CD4-positive, alpha-beta T cell treated with Interleukin-21 for 1 hour (primary cell): ENCODE measurements at places on chromosomes 5 and 9.

DNA sequence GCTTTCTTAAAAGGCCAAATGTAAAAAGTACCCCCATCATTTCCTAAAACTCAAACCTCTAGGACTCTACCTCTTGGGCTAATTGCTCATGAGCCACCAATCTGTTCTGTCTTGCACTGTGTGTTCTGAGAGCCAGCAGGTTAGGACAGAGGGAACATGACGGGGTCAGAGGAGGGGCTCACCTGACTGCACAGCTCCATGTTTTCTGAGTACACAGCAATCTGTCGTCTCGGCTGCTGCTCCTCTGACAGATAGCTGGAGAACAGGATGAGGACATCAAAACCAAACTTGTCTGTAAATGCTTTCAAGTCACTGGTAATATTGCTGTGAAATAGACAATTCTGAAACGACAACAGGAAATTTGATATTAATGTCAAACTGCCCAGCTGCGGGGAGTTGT, 50.9 kb upstream of the PCA3 start:
- DNase-seq, result no peak

DNA sequence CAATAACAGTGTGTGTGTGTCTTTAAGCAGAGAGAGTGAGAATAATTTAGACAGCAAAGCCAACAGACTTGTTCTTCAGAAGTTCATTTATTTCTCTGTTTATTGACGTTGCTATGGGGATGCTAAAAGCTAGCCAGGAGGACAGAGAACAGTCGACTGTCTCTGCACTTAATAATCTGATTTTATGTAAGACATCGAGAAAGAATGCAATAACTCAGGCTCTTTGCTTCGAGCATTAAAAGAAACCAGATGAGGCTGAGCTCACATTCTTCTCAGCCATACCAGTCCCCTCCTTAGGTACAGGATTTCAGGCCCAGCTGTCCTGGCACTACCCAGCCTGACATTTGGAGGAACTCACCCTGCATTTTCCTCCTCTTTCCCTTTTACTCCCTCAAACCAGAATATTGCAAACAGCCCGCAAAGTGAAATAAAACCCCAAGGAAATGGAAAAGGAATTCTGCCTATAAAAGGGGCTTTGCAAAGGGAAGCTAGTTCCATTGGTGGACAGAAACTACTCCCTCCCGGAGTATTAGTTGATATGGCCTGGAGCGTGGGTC, 44.5 kb upstream of the DPYSL3 start:
- no peak for DNase-seq

- DNase-seq, result no peak
Measured at GRCh38 chr5:60640901-60641300, 59.1 kb downstream of the DEPDC1B start.

- DNase-seq, result no peak
Measured at GRCh38 chr9:116465576-116466270, 221.4 kb upstream of the TRIM32 start.

DNA sequence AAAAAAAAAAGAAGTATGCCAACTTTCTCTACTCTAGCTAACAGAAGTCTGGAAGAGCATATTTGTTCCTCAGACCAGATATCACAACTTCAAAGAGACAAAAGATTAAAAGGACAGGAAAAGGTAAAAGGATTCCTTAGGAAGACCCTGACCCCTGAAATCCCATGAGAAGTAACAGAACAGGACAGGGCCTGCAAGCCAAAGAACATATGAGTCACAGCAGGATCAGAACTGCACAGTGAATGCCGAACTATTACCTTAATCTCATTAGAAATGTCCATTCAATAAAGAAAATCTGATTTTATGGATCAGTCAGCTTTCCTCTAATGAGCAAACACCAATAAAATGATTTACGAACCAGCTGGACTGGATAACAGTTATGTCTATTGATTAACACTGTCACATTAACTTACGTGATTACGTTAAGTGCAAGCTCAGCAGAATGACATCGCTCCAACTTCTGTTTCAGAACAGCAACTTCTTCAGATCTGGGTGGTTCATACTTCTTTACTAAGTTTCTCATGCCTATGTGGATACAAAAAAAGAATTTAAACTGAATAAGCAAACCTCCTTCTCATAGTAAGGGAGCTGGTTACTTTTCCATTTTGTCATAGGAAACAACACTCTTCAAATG, 13.6 kb downstream of the CCNH start:
- DNase-seq, result no peak

DNA sequence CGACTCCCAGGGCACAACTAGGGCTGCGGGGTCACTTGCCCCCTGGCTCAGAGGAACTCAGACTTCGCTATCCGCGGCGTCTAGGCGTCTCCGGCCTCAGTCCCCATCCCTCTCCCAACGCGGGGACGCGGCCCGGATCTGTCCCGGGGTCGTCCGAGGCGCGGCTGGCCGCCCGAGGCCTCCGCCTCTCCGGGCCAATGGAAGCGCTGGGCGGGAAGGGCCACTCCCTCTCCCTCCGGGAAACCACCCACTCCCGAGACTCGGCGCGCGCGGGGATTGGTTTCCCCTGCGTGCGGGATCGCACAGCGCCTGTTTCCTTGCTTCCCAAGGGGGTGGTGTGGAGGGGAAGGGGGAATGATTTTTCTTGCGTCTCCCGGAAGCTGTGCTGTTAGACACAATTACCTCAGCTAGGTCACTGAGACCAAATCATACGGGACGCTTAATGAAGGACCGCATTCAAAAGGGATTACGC, 38.3 kb downstream of the NR2F1 start:
- no peak for DNase-seq

GRCh38 chr9:70817311-70817710, 304.1 kb downstream of the TRPM3 start:
- DNase-seq, result no peak

DNA sequence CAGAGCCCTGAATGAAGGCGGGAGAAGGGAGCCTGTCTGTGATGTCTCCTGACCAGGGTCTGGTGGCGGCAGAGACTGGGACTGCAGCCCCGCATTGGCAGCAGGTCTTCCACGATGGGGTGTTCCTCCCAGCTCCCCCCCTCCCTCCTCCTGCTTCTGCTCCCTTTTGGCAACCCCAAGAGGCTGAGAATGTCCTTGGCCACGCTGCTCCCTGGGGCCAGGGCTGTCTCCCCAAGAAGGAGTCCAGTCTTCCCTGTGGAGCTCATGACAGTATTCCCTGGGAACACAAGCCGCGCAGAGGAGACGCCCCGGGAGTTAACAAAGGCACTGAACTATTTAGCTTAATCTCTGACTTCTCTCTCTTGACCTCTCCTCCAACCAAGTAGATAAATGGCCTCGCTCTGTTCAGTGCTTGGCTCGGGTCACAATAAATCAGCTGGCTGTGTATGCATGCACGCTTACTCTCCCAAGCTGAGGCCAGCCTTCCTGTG, 84.0 kb upstream of the NEURL1B start:
- DNase-seq, result no peak

GRCh38 chr5:147413266-147413665, 96.6 kb downstream of the DPYSL3 start:
- DNase-seq, result no peak

- DNase-seq, result no peak
Measured at GRCh38 chr9:18720691-18721090, 246.7 kb downstream of the ADAMTSL1 start.

GRCh38 chr5:170573660-170574059, 69.8 kb downstream of the KCNIP1 start:
- no peak for DNase-seq

DNA sequence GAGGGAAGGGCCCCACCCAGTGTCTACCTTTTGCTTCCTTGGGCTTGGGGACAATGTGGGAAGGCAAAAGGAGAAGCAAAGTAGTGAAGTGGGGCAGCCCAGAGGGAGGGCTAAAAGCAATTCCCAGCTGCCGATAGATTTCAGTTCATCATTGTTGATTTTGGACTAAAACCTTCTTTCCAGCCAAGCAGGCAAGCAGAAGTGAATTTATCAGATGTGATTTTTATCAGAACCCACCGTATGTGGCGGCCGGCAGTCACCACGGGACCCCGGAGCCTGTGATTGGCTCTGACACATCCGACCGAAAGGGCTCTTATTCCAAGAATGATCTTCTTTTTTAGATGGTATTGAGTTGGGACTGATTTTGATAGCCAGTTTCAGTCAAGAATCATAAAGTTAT, 559.9 kb downstream of the PSAT1 start:
- no peak for DNase-seq

GRCh38 chr5:154466671-154467070, 11.4 kb downstream of the HAND1 start:
- DNase-seq, result no peak

GRCh38 chr5:60806591-60807243, 37.4 kb downstream of the ELOVL7 start:
- DNase-seq, result no peak

- no peak for DNase-seq
Measured at GRCh38 chr9:87343816-87344430, 153.7 kb upstream of the DAPK1 start.

GRCh38 chr5:81361600-81361999, 32.3 kb downstream of the ACOT12 start:
- no peak for DNase-seq

DNA sequence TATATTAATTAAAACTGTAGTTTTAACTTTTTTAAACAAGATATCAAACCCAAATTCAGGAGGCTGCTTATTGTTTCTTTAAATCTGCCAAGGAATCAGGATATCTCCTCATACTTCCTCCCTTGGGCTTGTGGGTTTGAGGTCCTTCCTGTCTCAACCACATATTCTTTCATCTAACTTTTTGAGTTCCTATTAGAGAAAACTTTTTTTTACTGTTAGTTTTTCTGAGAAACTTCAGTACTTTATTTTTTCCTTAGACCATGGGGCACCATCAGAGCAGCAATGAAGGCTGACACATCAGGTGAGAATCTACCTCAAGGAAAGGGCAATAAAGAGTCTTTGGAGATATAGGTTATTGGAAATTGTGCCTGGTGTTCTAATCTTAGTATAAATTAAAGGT, 56.7 kb downstream of the TSSK1B start:
- DNase-seq, result peak; percentile 43

DNA sequence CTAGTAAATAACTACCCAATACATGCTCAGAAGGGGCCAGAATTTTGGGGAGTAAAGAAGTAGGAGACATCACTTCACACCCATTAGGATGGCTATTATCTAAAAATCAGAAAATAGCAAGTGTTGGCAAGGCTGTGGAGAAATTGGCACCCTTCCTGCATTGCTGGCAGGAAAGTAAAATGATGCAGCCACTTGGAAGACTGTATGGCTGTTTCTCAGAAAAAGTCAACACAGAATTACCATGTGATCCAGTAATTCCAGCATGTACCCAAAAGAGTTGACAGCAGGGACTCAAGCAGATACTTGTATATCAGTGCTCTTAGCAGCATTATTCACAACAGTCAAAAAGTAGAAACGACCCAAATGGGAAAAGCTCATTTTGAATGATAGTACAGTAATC, 107.6 kb downstream of the APBA1 start:
- DNase-seq, result no peak

DNA sequence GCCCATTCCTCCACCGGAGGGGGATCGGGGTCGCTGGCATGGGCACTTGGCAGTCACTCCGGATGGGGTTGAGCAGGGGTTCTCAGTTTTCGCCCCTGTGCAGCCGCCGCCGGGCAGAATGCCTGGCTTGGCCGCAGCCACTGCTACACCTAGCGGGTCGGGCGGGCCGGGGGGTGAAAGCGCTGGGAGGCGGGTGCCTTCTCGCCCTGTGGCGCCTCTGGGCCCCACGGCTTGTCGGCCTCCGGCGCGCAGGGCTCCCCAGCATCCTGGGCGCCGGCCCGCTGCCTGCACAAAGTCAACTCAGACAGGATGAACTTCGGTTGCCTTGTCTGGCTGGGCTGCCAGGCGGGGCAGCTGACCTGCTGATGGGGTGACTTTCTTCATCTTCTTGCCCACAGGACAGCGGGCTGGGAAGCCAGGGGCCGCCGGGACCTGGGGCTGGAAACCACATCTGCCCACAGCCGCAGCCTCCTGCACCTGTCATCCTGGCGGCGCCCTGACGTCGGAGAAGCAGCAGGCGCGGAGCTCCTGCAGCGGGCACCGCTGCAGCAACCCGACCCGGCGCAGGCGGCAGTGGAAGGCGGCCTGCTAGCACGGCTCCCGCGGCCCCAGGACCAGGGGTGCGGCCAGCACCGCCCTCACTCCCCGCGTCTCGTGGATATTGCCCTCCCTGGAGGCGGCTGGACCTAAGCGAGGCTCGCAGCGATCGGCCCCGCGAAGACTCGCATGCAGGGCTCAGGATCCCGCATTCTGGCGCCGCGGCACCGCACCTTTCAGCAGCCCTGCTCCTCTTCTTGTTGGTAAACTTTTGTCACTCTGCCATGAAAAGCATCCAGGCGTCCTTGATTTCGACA, 1.3 kb upstream of the ANKRD18A start:
- peak; percentile 44 for DNase-seq

- DNase-seq, result no peak
Measured at GRCh38 chr9:86856259-86856658, 91.0 kb downstream of the GAS1 start.

DNA sequence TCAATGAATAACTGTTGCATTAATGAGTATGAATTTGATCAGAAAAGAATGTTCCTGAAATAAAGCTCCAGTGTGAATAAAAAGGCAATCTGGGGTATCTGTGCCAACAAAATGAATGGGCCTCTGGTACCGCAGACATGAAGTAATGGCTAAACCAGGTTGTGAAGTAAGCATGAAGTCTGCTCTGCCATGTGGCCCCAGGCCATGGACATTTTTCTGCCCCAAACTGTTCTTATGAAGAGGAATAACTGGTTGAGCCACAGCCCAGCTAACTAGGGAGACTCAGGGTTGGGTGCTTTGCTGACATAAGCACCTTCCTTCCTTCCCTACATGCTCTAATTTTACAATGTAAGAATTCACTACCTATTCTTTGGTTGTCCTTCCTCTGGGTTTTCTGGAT, 147.4 kb upstream of the LRRTM2 start:
- no peak for DNase-seq

GRCh38 chr5:1661311-1661710, 137.6 kb upstream of the LPCAT1 start:
- DNase-seq, result no peak

- no peak for DNase-seq
Measured at GRCh38 chr5:136731241-136731900, 366.0 kb upstream of the TRPC7 start.

DNA sequence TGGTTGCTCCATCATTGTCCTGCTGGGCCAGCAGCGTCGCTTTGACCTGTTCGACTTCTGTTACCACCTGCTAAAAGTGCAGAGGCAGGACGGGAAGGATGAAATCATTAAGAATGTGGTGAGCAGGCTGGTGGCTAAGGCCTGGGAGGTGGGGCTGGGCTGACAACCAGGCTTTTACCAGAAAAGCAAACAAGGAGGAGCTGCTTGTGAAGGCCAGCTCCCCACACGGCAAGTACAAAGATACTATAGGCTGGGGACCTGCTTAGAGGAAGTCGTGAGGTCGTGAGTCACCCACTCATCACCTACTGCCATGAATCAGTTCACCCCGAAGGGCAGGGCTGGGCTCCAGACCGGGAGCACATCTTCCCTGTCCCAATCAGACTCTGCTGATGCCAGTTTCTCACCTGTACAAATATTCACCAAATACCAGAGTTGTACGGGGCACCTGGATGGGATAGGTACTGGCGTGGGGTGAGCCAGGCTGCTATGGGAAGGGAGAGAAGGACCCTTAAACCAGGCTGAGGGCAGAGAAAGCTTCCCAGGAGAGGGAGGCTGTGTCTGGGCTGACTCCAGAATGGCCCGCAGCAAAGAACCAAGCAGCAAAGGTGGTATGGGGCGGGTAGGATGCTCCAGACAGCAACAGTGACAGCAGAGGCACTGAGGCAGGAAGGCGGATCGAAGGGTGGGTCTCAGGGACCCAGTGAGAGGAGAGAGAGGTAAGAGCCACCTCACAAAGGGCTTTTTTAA, 69.3 kb upstream of the NIPAL4 start:
- DNase-seq, result peak; percentile 60
